Activated naive CD4-positive, alpha-beta T cell treated with anti-CD3 and anti-CD28 coated beads for 36 hours (primary cell): ENCODE measurements at places on chromosomes 2 and 18. TPM values are rescaled to one million over a fixed set of nuclear protein-coding genes. Genes with fewer than 3 reads are reported as not detected.

DNA sequence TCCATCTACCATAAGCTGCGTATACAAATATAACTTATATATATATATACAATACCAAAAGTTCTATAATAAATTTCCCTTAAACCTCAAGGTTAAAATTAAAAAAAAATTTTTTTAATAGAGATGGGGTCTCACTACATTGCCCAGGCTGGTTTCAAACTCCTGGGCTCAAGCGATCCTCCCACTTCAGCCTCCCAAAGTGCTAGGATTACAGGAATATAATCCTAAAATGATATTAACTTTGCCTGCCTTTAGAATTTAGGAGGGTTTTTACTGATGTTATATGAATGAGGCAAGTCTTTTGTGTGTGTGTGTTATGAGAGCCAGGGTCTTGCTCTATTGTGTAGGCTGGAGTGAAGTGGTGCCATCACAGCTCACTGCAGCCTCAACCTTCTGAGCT lies 49.2 kb downstream of the HNRNPLL start:
- DNase-seq, result no peak

DNA sequence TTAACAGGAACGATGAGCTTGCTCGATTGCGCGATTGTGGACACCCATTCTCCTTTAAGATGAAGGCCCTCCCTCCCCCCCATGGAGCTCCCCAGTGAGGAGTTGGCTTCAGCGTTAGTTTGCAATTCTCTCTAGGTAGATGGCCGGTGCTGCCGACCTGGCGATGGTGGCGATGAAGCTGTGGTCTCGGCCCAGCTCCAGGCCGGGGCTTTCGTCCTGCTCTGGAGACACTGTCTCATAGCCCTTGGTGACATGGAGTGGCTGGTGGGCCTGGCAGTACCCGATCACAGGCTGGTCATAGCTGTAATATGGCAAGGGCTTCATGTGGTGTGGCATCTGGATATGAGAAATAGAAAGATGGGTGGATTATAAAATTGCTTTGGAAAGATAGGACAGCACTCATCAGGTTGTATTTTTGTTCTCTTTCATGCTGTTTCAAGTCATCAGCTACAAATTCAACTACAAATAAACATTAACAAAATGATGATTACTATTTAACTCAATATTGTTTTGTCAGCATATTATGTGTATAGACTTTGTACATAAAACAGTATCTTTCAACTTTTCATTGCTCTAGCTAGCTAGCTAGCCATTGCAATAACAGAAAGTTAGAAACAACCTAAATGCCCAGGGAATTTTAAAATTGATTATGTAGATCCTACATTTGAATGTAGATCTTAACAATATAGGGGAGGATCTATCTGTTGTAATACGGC lies 773.4 kb downstream of the LRRTM4 start:
- no peak for DNase-seq

- no peak for DNase-seq
Observed at GRCh38 chr2:129712676-129712985, 266.8 kb upstream of the RAB6C start.

DNA sequence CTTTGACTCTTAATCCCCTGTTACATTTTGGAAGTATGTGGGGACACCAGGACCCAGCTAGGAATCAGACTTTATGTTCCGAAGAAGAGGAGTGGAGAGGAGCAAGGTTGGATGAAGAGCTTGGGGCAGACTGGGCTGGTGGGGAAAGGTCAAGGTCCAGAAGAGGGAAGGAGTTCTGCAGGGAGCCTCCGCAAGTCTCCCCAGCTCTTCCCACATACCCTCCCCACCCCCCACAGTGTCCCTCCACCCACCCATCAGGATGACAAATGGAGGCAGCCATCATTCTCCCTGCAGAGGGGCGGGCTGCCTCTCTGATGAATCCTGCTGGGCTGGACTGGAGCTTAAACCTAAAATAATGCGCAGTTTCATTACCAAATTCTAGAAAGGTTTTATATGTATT lies 77.2 kb downstream of the ACKR3 start:
- no peak for DNase-seq

DNA sequence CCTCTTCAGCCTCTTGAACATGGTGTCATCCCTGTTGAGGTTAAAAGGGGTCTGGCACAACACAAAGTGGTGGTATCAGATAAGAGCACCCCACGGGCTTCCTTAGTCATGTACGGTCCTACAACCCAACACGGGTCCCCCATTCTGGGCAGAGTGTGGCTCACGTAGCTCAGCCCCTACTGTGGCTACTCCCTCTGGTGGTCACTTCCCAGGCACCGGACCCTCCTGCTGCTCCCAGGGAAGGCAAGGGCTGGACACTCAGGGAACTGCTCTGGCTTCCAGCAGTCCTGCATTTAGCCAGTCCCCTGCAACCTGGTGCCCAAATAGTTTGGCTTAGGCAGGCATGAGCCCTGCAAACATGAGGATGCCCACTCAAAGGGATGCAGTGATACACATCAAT lies 58.6 kb downstream of the GALNT14 start:
- no peak for DNase-seq

DNA sequence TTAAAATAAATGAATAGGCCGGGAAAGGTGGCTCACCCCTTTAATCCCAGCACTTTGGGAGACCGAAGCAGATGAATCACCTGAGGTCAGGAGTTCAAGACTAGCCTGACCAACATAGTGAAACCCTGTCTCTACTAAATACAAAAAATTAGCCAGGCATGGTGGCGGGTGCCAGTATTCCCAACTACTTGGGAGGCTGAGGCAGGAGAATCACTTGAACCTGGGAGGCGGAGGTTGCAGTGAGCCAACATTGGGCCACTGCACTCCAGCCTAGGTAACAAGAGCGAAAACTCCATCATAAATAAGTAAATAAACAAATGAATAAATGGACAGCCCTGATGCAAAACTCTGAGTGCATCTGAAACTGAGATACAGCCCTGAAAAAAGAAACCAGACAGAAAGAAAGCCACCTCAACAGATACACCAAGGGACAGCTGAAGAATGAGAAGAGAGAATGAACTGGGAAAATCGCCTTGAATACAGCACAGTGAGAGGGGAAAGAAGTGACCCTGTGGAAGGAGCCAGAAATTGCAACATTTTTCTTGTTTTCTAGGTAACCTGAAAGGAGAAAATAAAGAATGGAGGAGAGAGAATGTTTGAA lies 64.4 kb downstream of the TRABD2A start:
- no peak for DNase-seq

- DNase-seq, result no peak
Observed at GRCh38 chr2:86335865-86336674, 1.4 kb downstream of the REEP1 start.

DNA sequence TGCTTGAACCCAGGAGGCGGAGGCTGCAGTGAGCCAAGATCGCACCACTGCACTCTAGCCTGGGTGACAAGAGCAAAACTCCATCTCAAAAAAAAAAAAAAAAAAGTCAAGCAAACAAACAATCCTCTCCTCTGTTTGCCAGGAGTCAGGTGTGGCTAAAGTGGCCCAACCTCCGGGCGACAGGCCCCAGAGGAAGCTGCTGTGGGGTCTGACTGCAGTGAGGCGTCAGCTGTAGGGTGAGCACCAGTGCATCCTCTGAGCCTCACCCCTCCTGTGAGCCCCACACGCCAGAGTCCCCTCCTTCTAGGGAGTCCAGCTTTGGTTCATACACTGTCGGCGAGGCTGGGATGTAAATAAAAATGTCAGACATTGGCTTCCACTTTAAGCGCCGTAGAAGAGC lies 76.5 kb upstream of the HS6ST1 start:
- DNase-seq, result no peak

DNA sequence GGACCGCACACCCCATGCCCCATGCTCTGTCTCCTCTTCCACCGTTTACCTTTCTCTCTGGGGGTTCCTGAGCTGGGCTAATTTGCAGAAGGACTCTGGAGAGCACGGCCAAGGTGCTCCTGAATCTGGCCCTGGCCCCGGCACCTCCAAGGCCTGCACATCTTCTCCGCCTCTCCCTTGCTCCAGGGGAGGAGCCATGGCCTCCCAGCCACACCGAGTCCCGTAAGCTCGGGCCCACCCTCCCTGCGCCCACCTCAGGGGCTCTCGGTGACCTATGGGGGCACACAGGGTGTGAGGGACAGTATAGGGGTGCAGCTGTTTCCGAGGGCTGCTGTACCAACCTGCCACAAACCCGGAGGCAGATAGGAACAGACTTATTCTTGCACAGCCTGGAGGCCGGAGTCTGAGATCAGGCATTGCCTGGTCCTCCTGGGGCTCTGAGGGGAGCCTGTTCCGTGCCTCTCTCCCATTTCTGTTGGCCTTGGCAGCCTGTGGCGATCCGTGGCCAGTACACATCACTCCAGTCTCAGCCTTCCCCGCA lies 127.3 kb upstream of the GPC1 start:
- no peak for DNase-seq

GRCh38 chr2:127740665-127741288 lies 39.5 kb downstream of the SFT2D3 start:
- no peak for DNase-seq

The NRP2 gene
- 2.5 TPM for total RNA-seq

The SLC9A4 gene
- total RNA-seq, result 0.07 TPM

The INPP4A gene
- 34.8 TPM for total RNA-seq

The PJVK gene
- total RNA-seq, result 2.0 TPM

The PROM2 gene
- 0.89 TPM for total RNA-seq

The OSBPL1A gene
- 2.4 TPM for total RNA-seq

The MC2R gene
- not detected for total RNA-seq

The CSRNP3 gene
- not detected for total RNA-seq

The NMUR1 gene
- total RNA-seq, result not detected

The UXS1 gene
- total RNA-seq, result 36.2 TPM
